NT2/D1 (cell line): ENCODE measurements at places on chromosomes 4 and X.

GRCh38 chr4:26731351-26732035 lies 129.1 kb upstream of the STIM2 start:
- DNase-seq: no peak

- DNase-seq: no peak
Observed at GRCh38 chr4:147732518-147733235, 789 bp downstream of the ARHGAP10 start.

GRCh38 chr4:111037591-111038360 lies 414.9 kb upstream of the PITX2 start:
- no peak for DNase-seq

DNA sequence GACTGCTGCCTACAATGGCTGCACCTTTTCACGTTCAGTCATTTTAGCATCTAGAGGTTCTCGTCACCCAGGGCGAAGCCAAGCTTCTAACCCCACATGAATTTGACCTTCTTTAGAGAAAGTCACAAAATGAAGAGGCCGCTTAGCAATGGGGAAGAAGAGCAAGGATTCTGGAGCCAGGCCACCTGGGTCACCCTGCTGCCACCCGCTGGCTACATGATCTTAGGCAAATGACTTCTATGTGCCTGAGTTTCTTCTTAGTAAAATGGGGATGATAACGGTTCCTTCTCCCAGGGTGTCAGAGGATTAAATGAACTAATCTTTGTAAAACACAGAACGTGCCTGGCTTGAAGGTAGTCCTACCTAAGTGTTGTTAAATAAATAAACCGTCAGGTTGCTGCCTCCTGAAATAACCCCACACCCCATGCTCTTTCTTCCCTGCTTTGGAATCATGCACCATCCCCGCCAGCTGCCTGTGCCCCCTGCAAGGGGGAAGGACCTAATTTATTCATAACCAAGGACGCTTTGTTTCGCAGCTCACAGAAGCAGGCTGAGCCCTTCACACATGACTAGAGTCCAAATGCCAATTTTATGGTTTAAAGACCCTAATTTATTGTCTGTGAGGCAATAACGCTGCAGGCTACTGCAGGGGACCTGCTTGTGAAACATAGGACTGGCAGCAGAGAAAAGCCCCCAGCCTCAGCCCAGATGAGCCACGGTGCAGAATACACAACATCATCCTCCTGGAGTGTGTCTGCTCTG lies 28.6 kb upstream of the NSG1 start:
- DNase-seq: no peak

DNA sequence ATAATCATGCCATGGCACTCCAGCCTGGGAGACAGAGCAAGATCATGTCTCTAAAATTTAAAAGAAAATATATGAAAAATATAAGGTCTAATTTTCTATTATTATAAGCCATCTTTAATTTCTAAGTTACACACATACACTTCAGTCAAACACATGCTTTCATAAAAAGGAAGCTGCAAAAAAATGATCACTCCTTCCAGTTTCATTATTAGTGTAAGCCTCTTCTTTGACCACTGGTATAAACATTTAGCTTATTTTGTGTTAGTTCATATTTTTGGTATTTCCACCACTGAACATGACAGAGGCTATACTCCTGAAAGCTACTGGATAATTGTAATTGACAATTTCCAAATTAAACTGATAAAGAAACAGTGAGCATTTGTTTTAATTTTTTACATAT lies 163.3 kb upstream of the USP38 start:
- DNase-seq: no peak

DNA sequence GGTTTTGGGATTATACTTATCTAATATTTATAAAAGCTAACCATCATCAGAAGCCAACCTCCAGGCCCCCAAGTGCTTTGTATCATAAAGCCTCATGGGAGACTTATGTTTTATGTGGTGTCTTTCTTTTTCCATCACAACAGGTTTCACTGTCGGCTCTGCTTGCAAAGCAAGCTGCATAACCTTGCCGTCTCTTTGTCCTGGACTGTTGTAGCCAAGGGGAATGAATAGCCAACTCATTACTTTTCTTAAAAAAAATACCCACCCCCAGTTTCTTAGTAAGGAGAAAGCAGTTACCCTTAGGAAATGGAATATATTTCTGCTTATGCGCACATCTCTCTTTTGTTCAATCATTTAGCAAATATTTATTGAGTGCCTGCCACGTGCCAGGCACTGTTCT lies 40.7 kb downstream of the FAM184B start:
- no peak for DNase-seq

DNA sequence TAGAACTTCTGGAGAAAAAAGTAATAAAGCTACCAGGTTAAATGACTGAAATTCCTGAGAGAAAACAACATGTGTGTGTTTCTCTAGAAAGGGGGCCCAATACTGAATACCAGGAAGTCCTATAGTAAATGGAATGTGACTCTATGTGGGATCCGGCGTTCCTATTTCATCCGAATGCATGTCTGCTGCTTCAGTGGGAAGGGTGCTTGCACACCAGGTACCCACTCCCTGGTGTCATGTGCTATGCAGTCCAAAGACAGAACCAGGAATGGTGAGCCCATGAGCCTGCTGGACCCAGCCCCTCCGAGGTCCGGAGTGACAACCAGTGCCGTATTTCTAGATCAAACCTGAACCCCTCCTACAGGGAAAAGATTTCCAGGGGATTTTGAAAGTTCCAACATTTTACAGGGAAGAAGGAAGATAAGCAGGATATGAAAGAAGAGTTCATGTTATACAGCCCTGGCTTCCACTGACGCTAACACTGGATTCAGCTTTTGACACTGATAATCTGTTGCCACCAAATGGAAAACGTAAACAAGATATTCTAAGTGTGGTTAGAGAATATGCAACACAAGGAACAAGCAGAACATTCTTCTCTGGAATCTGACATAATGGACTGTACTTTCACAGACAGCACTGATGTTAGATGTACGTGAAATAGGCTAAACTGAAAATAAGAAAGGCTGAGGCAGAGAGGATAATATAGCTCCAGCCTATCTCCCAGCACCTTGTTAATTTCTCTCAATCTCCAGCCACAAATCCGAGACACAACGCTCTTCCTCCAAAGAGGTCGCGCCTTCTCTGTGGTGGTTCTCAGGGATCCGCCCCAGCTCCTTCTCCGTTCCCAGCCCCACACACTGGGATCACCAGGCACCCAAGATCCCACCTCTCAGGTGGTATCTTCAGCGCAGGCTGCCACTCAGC lies 725 bp upstream of the CXCL1 start:
- no peak for DNase-seq

DNA sequence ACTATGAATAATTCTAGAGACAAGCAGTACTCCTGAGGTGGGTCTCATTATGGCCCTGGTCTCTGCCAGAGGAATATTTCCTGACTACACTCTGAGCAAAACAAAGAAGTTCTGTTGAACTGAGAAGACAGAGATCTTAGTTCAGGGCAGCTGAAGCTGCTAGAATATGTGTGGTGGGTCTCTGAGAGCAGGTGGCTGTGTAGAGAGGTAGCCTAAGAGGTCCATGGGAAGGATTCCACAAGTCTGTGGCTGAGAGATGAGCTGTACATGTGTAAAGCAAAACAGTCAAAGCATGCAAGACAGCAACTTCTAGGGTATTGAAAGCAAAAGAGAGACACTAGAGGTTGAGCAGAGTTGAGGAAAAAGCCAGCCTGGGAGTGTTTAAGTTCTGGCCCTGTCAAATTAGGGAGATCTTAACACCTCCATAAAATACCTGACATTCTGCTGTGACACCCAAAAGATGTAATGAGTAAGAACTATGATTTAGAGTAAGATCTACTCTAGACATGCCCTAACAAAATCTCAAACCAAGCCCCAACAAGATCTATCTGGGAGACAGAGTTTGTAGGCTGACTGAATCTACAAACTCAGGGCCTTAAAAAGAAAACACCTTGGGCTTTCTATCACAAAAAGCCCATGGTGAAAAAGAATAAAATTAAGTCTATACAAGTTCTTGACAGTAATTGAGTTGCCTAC lies 274.4 kb downstream of the BANK1 start:
- no peak for DNase-seq

DNA sequence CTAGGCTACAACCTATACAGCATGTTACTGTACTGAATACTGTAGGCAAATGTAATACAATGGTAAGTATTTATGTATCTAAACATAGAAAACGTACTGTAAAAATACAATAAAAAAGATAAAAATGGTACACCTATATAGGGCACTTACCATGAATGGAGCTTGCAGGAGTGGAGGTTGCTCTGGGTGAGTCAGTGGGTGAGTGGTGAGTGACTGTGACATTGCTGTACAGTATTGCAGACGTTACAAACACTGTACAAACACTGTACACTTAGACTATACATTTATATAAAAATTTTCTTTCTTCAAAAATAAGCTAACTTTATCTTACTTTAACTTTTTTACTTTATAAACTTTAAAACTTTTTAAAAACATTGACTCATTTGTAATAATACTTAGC lies 190.3 kb upstream of the NR3C2 start:
- no peak for DNase-seq

GRCh38 chr4:545612-546011 lies 30.5 kb downstream of the TMEM271 start:
- DNase-seq: no peak

GRCh38 chrX:49165901-49166881 lies 3.6 kb downstream of the MAGIX start:
- no peak for DNase-seq

GRCh38 chr4:42391981-42392380 lies 5.3 kb upstream of the SHISA3 start:
- no peak for DNase-seq

GRCh38 chr4:22903913-22904312 lies 211.2 kb downstream of the GBA3 start:
- no peak for DNase-seq

GRCh38 chr4:84877051-84877833 lies 89.2 kb downstream of the WDFY3 start:
- no peak for DNase-seq

DNA sequence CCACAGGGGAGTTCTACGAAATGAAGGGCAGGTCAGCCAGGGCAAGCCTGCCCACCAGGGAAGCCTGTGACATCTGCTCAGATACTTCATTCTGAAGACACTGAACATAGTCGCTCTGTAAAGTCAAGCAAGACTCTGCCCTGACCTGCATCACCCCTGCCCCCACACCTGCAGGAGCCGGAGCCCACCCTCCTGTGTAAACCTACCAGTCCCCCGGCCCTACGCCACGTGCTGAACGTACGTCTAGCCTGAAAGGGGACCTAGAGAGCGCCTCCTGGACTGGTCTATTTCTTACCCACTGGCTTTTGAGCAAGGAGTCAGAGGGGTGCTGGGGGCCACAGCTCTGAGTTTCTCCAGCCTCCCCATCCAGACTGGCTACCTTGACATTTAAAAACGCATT lies 11.6 kb downstream of the CCNQ start:
- no peak for DNase-seq

GRCh38 chr4:76024065-76024464 lies 768 bp upstream of the CXCL10 start:
- no peak for DNase-seq

DNA sequence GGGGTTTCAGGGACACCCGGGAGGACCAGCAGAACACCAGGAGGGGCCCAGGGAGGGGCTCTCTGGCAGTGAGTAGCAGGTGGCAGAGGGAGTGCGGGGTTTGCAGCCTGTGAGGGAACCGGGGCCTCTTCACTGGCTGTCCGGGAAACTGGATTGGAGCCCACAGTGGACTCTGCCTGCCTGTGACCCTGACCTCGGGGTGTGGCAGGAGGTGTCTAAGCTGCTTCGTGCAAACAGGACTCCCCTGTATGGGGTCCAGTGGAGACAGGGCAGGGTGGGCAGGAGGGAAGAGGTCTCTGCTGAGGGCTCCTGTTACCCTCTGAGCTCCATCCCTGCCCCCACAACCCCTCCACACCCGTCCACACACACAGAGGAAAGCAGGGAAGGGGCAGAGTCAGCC lies 50.1 kb downstream of the FAM53A start:
- no peak for DNase-seq

GRCh38 chr4:2301225-2301642 lies 39.3 kb upstream of the MXD4 start:
- no peak for DNase-seq

DNA sequence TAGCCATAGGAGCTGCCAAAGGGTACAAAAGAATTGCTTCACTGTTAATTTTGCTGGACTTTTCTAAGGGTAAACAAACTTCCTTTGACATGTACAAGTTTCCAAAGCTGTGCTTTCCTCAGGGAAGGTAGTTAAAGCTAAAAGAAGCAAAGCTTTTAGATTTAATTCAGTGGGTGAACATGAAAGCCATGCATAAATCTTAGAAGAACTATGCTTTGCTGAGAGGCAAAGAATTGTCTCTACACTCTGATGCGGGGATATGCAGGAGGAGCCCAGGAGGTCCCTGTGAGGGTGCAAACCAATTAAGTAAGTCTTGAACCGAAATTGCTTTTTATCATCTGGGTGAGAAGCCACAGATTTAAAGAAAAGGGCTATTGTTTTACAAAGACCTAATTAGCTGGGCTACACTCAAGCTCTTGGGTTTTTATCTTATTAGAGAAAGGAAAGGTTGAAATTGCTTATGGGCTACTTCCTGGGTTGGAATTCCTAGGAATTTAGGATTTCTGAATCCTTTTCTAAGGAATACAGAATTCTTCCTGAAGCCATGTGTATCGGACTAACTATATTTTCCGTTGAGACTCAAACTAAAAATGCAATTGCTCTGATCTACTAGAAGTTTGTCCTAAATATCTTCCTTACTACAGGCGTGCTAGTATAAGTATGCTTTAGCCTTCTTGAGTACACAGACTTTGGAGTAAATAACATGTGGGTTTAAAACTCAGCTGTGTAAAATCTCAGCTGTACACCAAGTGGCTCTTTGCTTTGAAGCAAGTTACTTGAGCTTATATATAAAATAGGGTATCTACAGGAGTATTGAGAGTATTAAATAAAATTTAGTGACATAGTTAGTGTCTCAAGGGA lies 188.4 kb upstream of the ANK2 start:
- DNase-seq: peak; percentile 36

GRCh38 chrX:9612146-9612505 lies 147.3 kb downstream of the TBL1X start:
- DNase-seq: no peak

DNA sequence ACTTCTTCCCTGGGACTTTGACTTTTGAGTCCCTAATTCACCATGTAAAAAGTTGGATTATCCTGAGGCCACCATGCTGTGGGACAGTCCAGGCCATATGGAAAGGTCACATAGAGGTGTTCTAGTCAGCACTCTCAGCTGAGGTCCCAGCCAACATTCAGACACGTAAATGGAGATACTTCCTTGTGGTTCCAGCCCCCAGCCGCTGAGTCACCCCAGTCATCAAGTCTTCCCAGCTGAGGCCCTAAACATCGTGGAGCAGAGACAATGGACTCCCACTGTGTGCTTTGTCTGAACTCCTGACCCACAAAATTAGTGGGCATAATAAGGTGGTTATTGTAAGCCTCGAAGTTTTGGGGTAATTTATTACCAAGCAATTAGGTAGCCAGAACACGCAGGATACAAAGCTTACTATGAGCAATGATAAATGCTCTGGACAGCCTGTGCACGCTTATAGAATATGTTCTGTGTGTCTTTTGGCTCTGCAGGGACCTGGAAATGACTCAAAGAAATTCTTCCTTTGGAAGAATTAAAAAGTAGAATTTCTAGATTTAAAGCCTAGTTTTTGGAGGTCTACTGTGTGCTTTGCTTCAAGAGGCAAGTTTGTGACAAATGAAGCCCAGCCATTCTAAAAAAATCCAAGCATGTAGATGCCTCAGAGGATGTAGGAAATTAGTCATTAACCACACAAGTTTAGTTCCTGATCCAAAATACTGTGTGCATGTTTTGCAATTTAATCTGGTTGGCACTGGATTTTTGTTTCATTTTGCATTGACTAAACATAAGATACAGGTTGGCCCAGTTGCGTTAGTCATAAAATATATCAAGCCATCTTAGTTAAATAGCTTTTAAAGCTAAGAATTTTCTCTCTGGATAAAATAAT lies 33.2 kb upstream of the SLC9A7 start:
- DNase-seq: peak; percentile 77
